Activated gamma-delta T cell treated with Interleukin-2 at 50 U/mL for 16 hours (primary cell): ENCODE measurements at places on chromosomes 6 and 20.

DNA sequence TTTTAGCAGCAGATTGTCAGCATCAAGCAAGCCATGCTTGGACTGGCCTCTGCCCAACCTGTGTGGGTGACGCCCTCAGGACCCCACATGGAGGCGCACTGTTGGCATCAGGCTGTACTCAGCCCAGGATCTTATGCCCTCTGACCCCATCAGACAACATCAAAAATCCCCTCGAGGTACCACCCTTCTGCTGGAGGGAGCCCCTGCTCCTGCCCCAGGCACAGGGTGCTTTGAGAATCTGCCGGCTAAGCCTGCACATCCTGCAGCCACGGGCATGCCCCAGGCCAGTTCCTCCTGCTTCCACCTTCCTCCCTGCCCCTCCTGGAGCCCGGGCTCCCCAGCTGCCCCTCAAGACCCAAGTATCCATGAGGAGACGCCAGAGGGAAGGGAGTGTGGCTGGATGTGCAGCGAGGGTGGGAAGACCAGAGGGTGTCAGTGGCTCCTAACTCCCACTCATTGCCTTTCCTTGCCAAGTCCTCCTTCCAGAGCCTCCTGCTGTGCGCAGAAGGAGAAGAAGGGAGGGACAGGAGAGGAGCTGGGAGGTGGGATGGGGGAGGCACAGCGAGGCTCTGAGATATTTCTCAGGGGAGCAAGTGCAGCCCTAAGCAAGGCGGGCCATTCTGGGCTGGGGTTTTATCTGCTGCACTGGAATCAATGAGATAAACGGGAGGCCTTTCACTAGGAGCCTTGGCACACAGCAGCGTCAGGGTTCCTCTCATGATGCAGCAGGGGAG lies 77.4 kb upstream of the CST7 start:
- no peak for DNase-seq

- no peak for DNase-seq
These were observed 93.7 kb downstream of the SULF2 start for GRCh38 chr20:47691625-47692024.

- DNase-seq: no peak
These were observed 14.8 kb upstream of the SERPINB9 start for GRCh38 chr6:2917801-2918445.

DNA sequence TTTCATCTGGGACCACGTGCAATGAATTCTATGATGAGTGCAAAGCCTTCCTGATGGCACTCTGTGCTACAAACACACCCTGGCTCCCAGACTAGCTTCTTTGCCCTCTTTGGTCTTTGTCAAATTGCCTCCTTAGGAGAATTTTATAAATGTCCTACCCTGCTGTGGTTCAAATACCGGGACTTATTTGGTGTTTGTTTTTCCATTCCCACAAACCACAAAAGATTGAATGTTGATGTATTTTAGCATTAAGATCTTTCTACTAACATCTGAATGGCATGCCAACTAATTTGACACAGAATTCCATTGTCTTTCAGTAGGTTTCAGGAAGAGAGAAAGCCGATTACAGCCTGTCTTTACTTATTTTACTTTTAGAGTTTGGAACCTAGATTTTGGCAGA lies 424.2 kb upstream of the SLC35B3 start:
- no peak for DNase-seq

DNA sequence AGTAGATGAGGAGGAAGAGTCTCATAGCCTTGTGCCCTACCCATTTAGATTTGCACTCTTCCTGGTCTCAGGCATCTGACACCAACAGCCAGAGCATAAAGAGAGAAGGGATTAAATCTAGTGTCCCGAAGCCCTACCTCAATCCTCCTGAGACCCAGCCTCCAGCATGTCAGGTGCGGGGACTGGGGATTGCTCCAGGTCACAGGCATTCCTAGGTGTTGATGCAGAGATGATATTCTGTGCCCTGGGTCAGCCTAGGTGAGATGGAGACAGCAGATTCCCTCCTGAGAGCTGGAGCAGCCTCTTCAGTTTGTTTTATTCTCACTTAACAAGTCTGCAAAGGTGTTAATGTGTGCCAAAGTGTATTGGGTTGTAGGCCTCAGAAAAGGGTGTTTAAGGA lies 89.8 kb downstream of the ANKRD6 start:
- DNase-seq: no peak

- DNase-seq: no peak
These were observed 22.8 kb downstream of the FOXQ1 start for GRCh38 chr6:1334684-1335083.

- DNase-seq: no peak
These were observed 35.3 kb downstream of the DSTN start for GRCh38 chr20:17605131-17605660.

- no peak for DNase-seq
These were observed 19.8 kb upstream of the KCNG1 start for GRCh38 chr20:51042657-51043247.

GRCh38 chr20:38804682-38805501 lies 605 bp upstream of the PPP1R16B start:
- peak; percentile 78 for DNase-seq

GRCh38 chr6:154989448-154989847 lies 5.7 kb upstream of the TIAM2 start:
- no peak for DNase-seq

GRCh38 chr6:116447052-116447451 lies 14.1 kb upstream of the CALHM6 start:
- no peak for DNase-seq

DNA sequence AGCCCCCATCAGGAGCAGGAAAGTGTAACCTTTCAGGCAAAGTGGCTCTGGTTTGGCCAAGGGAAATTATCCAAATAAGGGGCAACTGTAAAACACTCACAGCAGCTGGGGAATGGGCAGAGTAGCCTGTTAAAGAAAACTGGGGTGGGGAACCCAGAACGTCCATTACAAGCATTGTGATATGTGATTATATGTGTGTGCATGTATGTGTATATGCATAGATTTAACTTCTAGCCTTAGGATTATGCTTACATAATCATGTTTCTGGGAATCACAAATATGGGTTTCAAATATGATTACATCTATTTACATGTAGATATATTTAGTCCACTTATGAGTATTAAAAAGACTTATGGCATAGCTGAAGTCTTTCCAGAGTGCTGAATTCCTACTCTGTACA lies 278.1 kb upstream of the JAG1 start:
- DNase-seq: no peak

DNA sequence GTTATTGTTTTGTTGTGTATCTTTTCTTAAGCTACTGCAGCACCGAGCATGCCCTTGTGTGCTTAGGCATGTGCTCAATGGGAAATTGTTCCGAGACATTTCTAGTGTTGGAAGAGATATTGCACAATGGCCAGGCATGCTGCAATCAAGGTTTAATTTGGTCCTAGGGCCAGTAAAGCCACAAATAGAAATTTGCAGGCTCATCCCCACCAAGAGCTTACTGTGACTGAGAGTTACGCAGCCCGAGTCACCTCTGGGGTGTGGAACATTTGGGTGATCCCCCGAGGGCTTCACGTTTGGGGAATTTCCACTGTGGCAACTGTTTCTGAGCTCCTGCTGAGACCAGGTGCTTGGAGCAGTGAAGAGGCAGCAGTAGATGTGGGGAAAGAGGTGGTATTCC lies 65.8 kb downstream of the ADTRP start:
- no peak for DNase-seq
